ENCODE measurements at places on chromosomes 12 and 14. TPM values are rescaled to one million over a fixed set of nuclear protein-coding genes. Genes with fewer than 3 reads are reported as not detected.

DNA sequence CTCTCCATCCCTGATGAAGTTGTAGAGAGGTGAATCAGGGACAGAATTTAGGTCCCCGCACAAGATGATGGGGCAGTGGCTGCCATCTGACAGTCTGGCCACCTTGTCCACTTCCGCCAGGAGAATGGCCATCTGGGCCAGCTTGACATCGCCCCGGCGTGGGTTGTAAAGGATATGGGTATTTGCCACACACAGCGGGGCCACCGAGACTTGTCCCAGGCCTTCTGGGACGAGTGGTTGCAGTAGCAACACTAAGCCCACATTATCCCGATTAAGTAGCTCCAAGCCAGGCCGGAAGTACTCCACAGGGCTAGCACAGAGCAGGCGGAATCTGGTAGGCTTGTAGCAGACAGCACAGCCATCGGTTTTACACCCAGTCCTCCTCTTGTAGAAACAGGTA lies 6.2 kb downstream of the ANGEL1 start:
- DNase-seq, result no peak

DNA sequence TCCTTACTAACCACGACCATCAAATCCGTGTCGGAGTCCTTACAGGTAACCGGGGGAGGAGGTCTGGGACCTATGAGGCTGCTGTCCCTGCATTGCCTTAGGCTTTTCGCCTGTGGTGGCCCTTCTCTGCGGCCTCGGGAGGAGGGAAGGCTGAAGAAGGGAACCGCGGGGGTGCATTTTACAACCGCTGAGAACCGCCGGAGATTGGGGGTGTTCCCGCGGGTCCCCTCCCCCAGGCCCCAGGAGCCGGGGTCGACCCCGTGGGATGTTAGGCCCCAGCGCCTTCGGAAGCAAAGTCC lies 549 bp downstream of the GPHN start:
- no peak for DNase-seq

GRCh38 chr14:92917041-92917940 lies 5.7 kb upstream of the CHGA start:
- DNase-seq, result no peak

DNA sequence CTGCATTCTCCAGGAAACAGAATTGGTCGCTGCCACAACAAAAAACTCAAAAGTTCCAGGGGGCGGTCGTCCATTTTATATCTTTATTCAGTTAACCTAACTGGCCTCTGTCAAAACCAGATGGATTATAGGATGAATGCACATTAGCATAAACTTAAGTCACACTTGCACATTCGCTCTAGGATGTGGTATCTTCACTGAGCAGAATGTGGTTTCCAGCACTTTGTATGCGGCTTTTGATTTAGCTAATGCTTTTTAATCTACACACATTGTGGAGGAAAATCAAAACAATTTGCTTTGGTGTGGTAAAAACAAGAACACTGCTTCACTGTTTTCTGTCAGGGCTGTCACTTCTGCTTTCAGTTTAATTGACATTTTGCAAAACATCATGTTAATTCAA lies 4.5 kb downstream of the TAS2R50 start:
- no peak for DNase-seq

GRCh38 chr12:25025260-25025659 lies 76.4 kb upstream of the BCAT1 start:
- DNase-seq, result no peak

- no peak for DNase-seq
Measured at GRCh38 chr14:29926228-29926627, 1.4 kb downstream of the PRKD1 start.

DNA sequence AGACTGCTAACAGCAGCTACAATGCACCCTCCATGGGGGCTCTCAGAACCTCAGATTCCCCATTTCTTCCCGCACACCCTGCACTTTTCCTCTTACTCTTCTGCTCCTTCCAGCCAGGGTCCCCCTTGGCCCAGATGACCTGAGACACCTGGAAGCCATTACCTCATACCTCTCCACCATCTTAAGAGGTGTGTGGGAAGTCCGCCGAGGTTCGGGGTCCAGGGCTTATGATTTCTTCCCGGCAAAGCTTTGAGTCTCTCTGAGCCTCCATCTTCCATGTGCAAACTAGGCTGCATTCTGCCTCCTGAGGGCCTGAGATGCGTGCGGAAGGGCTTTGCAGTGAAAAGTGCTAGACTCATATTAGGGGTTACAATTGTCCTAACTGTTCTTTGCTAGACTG lies 5.3 kb downstream of the GSC start:
- no peak for DNase-seq

GRCh38 chr14:39621223-39621622 lies 189.0 kb upstream of the FBXO33 start:
- no peak for DNase-seq

- no peak for DNase-seq
Measured at GRCh38 chr12:93684716-93685115, 7.5 kb downstream of the CRADD start.

DNA sequence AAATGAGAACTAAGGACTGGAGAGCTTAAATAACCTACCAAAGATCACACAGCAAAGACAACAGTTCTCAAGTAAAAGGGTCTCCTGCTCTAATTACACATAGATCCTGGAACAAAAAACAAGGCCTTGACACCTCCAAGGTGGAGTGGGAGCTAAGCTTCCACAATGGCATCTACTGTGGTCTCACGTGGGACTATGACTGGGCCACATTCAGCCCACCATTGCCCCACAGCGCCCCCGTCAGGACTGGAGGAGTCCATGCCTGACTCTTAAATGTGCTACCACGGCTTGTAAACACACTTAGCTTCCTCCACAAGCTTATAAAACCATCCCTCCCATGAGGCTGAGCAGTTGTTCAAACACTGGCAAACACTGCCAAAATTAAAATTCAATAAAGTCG lies 88.5 kb downstream of the GCH1 start:
- DNase-seq, result no peak

DNA sequence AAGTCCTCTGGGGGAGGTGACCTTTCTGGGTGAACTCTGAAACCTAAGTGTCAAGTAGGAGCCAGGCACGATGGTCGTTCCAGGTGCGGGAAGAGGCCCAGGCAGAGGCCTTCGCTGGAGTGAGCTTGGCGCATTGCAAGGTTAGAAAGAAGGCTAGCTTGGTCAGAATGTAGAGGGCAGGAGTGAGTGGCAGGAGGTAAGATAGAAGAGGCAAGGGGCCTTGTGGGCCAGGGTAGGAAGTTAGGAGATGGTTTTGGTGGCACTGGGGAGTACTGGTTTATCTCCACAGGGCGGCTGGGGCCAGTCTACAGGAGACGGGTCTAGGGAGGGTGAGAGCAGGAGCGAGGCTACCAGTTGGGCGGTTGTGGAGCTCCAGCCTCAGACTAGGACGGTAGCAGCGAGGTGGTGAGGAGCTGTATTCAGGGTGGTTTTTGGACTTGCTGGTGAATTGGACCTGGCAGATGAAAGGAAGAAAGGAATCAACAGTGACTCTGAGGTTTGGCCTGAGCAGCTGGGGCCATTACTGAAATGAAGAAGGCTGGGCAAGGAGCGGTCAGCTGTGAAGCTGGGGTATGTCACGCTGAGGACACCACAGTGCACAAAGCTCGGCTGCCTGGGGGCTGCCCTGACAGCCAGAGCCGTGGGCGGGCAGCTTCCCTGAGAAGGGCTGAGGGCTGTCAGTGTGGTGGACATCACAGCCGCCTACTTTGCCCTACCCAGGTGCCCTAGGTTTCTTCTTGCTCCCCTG lies 9.0 kb downstream of the MLXIP start:
- no peak for DNase-seq

DNA sequence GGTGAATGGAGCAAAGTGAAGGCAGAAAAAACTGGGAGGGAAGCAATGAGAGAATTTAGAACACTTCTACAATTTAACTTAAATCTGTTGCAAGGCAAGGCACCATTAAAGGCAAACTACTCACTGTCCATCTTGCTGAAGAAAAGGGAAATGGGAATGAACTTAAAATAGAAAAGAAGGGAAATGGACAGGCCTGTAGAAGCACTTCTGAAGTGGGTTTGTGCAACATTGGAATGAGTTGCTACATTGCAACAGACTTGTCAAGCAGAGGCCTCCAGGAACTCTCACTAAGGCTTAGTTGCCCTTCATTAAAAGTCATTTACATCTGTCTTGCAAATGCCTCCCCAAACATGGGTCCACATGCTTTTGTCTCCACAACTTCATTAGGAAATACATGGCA lies 13.7 kb upstream of the OR10AD1 start:
- no peak for DNase-seq

GRCh38 chr12:106446419-106447092 lies 89.0 kb downstream of the POLR3B start:
- DNase-seq, result no peak

DNA sequence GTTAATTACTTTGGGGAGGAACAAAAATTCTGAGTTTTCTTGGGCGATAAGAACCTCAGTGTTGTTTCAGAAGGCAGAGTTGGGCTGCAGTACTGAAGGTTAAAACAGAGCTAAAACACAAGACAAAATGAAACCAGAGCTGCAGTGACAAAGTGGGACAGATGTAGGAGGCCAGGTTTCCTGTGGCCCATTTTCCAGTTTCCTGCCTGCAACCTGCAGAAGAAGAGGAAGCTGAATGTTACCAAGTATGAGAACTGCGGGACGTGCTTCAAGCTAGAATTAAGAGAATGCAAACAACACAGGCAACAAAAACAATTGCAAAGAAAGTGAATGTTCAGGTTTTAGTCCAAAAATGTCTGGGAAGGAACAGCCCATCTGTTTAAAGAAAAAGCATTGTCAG lies 17.8 kb downstream of the ELK3 start:
- DNase-seq, result no peak

GRCh38 chr12:93632383-93632782 lies 44.8 kb upstream of the CRADD start:
- no peak for DNase-seq

DNA sequence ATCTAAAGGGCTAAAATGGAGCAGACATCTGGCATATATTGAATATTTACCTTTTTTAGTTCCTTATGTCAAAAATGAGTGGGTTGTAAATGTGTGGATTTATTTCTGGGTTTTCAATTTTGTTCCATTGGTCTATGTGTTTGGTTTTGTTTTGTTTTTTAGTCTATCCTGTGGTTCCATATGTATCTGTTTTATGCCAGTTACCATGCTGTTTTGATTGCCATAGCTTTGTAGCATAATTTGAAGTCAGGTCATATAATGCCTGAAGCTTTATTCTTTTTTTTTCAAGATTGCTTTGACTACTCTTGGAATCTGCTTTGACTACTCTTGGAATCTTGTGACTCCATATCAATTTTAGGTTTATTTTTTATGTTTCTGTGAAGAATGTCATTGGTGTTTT lies 133.2 kb downstream of the MIPOL1 start:
- DNase-seq, result no peak

- DNase-seq, result no peak
Measured at GRCh38 chr12:85821759-85822158, 14.4 kb downstream of the RASSF9 start.

- no peak for DNase-seq
Measured at GRCh38 chr14:69850736-69851112, 28.5 kb upstream of the SMOC1 start.

DNA sequence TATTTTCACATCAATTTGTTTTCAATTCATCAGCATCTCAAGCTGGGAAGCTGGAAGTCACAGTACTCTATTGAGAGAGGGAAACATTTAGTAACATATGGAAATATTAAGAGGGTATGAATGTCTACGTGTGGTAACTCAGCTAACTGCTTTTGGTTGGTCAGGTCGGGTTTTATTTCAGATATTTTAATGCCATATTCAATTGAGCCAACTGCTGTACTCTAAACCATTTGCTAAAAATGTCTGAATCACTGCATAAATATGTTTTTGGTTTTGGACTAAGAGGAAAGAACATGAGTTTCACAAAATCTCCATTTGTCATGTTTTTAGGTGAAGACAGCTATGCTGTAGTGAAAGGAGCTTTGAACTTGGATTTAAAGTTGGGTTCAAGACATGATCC lies 18.9 kb upstream of the PPFIBP1 start:
- DNase-seq, result no peak

GRCh38 chr12:51601241-51601640 lies 10.2 kb downstream of the SCN8A start:
- DNase-seq, result peak; percentile 67

- DNase-seq, result peak; percentile 98
Measured at GRCh38 chr14:32507029-32507984, 178.2 kb downstream of the AKAP6 start.

GRCh38 chr14:95518045-95518751 lies 1.7 kb upstream of the SYNE3 start:
- peak; percentile 38 for DNase-seq

GRCh38 chr12:113996026-113996425 lies 29.9 kb upstream of the RBM19 start:
- no peak for DNase-seq

GRCh38 chr14:77343662-77344061 lies 22.8 kb downstream of the GSTZ1 start:
- DNase-seq, result no peak

- no peak for DNase-seq
Measured at GRCh38 chr12:31018106-31018789, 55.4 kb upstream of the DDX11 start.

TSPAN8 gene
- 0.26 TPM for total RNA-seq

TTC6 gene
- total RNA-seq, result 1.2 TPM

NAV3 gene
- total RNA-seq, result 1.6 TPM

PRICKLE1 gene
- total RNA-seq, result 2.4 TPM

HOXC6 gene
- not detected for total RNA-seq

RDH16 gene
- 1.6 TPM for total RNA-seq

SLC38A4 gene
- 2.4 TPM for total RNA-seq

NUP37 gene
- total RNA-seq, result 19.2 TPM

CIROP gene
- not detected for total RNA-seq

EPYC gene
- not detected for total RNA-seq

BIN2 gene
- under 0.01 TPM for total RNA-seq

TPPP2 gene
- total RNA-seq, result not detected

TRIM9 gene
- 0.26 TPM for total RNA-seq

KRT5 gene
- total RNA-seq, result 10,597 TPM
